ENCODE measurements at places on chromosomes 3 and 15.

DNA sequence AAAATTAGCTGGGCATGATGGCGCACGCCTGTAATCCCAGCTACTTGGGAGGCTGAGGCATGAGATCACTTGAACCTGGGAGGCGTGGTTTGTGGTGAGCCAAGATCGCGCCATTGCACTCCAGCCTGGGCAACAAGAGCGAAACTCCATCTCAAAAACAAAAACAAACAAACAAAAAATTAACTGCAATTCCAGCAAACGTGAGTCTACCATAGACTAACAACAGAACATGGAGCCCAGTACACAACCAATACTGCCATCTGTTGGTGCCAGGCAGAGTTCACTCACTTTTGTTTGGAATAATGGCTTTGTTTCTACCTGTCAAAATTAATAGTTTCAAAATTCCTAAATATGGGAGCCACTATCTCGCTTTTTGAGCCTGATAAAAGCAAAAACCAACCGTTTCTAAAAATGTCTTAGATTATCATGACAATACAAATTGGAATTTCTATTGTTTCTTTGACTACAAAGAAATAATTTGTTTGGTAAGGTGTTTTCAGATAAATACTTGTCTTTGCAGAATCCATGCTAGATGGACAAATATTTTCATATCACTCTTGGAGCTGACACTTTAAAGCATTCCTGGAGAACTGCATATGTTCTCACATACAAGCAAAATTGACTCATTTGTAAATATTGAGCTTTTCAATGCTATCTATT lies 45.0 kb downstream of the GPR176 start:
- DNase-seq, result peak; percentile 2

DNA sequence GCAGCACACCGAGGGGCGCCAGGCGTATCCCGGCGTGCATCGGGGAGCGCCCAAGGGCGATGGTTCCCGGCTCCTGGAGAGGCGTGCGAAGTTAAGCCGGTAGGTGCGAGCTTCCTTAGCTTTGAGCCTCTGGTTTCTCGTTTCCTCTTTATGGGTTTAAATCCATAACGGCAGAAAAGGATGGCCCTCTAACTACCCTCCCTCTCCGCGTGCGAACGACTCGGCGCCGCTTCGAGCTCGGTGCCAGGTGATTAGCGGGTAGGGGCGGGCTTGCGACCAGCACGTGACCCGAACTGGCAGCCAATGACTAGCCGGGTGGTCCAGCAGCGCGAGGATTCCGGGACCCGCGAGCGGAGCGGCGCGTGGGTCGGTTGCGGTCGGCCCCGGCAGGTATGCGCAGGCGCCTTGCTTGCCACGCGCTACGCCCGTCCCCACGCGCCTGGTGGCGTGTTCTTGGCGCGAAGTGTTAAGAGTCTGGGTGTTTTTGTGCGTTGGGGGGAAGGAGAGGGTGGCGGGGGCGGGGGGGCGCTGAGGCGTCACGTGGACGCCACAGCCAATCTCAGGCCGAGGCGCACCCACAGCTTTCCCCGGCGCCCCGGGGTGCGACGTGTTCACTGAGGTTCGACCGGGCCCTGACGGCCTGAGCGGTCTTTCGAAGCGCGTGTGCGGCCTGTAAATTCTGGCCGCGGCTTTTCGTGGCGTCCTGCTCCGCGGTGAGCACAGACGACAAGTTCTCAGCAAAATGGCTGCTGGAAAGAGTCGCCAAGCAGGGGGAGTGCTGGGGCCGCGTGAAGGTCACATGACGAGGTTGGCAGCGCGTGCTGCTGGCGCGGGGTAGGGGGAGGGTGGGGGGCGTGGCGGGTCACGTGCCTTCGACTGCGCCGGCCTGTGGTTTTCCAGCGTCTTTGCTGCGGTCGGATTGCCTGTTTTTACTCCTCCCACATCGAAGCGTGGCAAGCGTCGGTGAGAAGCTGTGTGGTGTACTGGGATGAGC lies 38.7 kb upstream of the MGA start:
- peak; percentile 90 for DNase-seq

DNA sequence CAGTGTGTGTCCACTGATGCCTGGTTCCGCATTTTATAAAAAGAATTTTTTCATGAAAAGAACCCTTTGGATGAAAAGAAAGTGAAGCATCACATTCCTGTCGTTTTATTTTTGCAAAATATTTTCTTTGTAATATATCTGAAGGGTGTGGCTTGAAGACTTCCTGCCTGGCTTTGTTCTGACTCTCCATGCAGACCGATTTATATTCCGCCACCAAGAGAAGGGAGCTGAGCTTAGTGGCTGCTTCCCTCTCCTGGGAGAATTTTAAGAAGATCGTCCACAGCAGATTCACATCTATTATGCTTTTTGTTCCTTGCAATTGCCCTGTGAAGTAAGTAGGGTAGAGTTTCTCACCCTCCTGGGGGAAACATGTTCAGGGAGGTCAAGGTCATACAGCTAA lies 45.2 kb upstream of the UMPS start:
- no peak for DNase-seq

GRCh38 chr15:25635191-25635590 lies 196.4 kb upstream of the UBE3A start:
- no peak for DNase-seq

DNA sequence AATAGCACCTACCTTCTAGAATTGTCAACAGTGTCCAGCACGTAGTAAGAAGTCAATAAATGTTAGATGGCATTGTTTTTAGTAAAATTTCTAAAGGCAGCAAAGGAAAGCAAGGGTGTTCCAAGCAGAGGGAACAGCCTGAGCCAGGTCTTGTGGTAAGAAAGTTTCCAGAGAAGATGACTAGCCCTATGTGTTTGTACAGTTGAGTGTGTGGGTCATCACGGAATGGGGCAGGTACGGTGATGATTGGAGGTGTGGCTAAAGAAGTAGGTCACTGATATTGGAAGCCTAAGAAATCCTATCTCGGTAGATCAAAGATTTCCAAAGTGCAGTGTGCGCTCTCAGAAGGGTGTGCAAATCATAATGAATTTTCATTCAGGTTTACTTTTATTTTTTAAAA lies 94.2 kb upstream of the BCL6 start:
- DNase-seq, result no peak

DNA sequence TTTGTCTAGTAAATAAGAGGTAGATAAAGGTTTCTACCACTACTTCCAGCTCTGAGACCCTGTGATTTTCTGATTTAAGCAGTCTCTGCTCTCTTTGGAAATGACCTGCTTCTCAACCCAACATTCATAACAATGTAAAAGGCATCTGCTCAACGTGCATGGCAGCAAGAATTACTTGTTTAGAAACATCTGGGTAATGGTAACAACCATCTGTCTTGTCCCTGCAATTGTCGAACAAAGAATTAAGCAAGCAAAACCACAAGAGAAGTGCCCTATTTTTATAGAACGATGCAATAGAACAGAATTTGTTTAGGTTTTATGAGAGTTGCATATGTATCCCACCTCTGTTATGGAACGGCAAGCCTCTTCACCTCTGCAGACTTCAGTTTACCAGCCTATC lies 7.1 kb upstream of the FSIP1 start:
- no peak for DNase-seq

DNA sequence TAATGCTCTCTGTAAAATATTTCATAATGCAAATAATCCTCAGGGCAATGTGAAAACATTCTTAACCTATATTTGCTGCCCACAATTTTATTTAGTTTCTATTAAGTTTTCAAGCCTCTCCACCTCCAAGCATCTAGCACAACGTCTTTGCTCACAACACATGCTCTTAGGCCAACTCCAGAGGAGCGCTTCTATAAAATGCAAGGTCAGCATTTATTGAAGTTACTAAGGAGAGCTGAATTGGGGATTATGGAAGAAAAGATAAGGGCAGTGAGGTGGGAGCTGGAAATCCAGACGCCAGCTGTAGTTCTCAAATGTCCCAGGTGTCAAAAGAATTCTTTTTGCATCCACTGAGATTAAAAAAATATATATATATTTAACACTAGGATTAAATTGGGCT lies 996 bp downstream of the RABL3 start:
- no peak for DNase-seq

DNA sequence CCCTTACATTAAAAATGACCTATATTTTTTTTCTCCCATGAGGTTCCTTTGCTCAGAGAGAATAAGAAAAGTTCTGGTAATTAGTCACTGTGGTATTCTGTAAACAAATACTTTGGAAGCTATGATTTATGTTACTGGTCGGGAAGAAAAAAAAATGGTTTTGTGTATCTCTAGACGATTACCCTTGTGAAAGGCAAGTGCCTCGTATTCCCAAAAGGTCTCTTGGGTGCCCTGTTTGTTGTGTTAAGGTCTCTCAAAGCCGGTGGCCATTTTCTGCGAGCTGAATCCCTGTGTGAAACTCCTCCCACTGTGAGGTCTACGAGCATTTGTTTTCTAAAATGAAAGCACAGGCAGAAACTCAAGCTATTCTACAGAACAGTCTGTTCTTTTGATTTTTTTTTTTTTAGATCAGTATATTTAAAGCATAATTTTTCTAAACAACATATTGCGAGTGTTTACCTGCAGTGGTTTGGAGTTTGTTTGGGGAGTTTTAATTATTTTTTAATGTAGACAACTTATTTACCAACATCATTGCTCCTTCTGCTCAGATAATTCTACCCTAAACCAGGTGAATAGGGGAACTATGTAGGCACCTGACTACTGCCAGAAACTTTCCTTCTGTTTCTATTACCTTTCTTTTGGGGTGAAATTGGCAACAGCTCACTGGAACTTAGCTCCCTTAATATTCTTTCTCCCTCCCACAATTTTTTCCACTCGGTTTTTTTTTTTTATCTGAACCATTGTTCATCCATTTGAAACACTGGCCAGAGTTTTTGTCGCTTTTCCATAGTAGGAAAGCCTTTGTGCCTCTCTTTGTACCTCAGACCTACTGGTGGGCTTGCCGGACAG lies 44.0 kb downstream of the ZBTB38 start:
- peak; percentile 83 for DNase-seq

GRCh38 chr15:77693576-77693975 lies 60.9 kb upstream of the LINGO1 start:
- no peak for DNase-seq

DNA sequence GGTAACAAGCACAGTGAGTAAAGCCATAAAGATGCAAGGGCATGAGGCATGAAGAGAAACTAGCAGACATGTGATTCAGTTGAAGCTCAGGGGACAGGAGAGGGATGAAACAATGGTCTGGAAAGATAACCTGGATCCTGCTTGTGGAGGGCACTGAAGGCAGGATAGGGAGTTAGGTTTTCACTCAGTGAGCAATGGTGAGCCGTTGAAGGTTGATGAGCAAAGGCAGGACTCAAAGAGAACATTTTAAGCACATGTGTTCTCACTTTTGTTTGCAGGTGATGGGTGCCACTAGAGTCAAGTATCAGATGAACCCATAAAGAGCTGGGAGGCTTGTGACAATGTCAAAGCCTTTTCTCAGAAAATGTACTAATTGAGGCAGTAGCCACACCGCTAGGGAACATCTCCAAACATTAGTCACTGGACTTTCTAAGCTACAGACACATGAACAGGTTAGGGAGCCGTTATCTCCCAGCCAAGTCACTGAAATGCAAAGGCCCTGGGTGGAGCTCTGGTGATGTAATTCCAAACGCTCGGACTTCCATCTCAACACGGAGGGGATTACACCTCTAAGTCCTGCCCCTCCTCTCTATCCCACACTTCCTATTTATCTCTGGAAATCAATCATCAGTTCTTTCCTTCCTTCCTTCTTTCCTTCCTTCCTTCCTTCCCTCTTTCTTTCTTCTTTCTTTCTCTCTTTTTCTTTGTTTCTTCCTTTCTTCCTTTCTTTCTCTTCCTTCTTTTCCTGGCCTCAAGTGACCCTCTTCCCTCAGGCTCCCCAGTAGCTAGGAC lies 22.7 kb downstream of the KLHL6 start:
- no peak for DNase-seq

DNA sequence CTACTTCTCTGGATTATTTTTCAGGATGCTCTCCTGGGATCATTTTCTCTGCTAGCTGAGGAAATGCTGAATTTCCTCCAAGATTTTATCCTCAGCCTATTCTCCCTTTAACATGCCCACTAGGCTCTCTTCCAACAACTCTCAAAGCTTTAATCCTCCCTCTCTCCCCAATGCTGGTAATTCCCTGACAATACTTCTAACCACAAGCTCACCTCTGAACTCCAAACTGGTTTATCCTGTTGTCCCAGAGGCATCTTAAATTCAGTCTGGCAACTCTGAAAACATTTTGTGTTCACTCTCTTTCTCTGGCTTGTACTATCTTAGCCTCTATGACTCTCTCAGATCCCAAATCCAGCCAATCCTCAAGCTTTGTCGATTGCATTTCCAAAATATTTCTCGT lies 490.3 kb downstream of the MECOM start:
- no peak for DNase-seq

GRCh38 chr3:142484912-142485435 lies 37.1 kb upstream of the XRN1 start:
- DNase-seq, result no peak

GRCh38 chr3:114101101-114101500 lies 44.6 kb downstream of the QTRT2 start:
- no peak for DNase-seq

DNA sequence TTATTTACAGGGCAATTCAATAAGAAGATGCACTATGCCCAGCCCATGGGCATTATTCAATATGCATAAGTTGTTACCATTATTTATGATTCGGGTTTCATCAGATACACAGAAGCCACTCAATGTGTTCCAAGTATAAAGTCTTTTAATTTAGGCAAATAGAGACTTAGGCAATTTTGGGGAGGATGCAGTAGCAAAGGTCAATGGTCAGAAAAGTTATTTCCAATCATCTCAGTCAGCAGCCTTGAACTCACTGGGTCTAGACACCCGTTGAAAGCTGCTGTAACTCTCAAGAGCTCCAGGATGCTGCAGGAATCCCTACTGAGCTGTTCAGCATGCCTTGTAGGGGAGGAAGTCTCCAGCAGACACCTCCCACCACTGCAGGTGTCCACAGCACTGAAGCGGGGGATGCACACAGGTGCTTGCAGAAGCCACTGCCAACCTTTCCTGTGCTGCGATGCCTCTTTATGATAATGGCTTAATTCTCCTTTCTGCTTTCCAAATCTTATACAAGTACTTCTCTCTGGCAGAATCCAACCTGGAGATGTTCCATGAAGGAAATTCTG lies 155.0 kb upstream of the SUCLG2 start:
- no peak for DNase-seq

- DNase-seq, result no peak
These were observed 49.9 kb upstream of the ADCY5 start for GRCh38 chr3:123498761-123499160.

- no peak for DNase-seq
These were observed 33.8 kb downstream of the CCDC66 start for GRCh38 chr3:56590814-56591213.

- DNase-seq, result no peak
These were observed 69.9 kb downstream of the SYNM start for GRCh38 chr15:99174567-99175395.

All from SHP77 (cell line).